ENCODE measurements at places on chromosomes 6 and 20.

GRCh38 chr20:3222635-3223600 is 13.6 kb downstream of the ITPA start:
- no peak for DNase-seq

DNA sequence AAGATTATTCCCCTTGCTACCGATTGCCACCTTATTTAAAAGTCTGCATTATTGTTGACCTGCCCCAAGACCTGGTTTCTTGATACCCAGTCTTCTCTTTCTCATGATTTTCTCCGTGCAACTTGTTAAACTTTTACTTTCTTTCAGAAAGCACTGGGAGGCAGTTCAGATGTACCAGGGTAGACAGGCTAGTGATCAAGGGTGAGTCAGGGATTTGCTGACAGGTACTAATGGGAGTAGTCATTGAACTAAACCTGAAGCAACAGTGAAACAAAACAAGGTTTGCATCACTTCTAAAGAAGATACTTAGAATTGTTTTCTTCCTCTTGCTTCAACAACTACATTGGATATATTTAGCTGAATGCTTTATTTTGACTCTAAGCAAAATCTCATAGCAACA is 124.4 kb downstream of the KCNQ5 start:
- no peak for DNase-seq

- no peak for DNase-seq
These were observed 80.9 kb downstream of the OPN5 start for GRCh38 chr6:47862731-47863130.

- no peak for DNase-seq
These were observed 241.2 kb downstream of the TFAP2C start for GRCh38 chr20:56870271-56870670.

DNA sequence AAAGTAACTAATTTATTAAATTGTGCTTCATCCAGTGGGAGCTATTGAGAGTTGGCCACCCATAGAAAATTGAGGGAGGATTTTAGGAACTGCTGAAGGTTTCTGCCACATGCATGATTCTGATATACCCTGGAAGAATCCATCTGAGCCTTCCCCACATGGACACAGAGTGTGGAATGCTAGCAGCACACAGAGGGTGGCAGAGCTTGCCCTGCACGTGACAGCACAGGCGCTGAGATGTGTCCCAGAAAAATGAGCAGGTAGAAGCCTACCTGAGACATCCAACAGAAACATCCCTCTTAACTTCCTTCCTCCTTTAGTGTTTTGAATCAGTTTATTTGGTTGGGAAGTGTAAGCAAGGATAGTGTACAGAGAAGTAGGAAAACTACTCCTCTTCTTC is 96.9 kb downstream of the MTHFD1L start:
- no peak for DNase-seq

DNA sequence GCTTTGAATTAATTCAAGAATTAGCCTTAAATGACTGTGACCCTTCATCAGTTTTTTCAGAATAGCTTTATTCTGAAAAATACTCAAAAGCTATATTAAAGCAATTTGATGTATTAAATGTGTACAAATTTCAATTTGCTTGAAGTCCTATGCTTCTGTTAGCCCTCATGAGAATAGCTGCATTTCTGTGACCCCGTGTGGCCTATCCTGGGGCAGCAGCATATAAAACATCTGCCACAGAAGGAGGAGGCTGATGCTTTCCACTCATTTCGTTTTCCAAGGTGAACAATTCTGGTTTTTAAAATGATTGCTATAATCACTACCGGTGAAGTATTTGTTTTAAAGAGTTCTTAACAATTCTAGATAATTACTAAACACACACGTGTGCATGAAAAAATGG is 360.3 kb downstream of the BTBD9 start:
- DNase-seq: no peak

- peak; percentile 4 for DNase-seq
These were observed 306.9 kb downstream of the DHX35 start for GRCh38 chr20:39268981-39269461.

GRCh38 chr6:32045811-32046449 is 7.7 kb downstream of the CYP21A2 start:
- no peak for DNase-seq

DNA sequence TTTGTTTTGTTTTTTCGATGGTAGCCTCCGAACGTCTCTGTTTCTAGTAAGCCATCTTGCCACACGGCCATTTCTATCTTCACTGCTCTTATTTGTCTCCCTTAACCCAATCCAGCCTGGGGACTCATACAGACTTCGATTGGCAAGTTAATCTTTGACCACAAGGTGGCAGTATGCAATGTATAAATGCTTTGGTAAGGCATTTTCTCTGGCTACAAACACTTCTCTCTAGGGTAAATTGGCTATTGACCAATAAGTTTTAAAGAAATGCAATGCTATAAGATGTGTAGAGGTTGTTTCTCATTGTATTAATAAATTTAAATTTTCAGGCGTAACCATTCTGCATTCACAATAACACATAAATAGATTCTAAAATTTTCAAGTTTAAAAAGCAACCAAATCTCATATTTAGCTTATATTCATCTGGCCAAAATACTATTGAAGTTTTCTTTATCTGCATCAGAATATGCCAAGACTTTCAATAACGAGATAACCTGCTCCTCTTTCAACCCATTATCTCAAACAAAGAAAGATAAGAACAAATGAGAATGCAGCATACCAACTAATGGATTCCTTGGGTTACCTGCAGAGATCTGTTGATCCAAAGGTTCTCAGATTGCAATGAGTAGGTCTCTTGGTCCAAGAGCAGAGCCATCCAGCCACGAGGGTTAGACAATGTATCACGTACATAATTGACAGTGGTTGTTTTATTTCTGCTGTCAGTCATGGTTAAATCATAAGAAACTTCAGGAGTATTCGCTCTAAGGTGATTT is 231.9 kb downstream of the PKHD1 start:
- peak; percentile 56 for DNase-seq

DNA sequence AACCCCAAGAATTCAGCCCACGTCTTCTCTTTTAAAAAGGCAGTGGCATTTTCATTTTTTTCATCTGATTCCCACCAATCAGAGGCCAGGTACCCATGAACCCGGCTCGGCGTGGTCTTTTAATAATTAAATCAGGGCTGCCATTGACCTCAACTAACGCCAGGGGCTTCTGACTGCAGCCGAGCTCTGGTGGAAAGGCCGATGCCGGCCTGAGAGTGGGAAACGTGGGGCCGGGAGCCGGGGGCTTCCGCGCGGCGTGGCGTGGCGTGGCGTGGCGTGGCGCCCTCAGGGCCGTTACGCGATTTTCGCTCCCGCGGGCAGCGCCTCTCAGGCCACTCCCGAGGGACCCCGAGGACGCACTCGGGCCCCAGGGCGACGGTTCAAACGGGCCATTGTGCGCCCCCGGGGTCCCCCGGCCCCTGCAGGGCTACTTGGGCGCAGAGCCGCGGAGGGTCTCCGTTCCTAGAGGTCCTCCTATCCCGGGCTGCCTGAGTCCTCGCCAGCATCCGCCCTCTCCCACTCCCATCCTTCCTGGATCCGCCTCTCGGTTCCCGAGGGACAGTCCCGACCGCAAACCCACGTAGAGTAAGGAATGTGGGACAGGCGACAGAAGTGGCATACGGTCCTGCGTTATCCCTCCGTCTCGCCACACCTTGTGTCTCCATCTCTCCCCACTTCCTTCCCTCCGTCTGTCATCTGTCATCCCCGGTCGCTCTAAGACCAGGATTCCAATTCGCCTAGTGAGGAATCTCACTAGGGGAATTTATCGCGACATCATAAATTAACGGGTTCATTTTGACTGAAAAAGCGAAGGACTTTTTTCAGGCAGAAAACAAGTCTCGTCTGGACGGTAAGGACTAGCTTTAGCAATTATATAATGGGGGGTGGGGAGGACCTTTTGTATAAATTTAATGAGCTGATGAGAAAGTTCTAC is 876 bp upstream of the TBPL1 start:
- peak; percentile 62 for DNase-seq

- peak; percentile 30 for DNase-seq
These were observed 46.9 kb downstream of the PRDM1 start for GRCh38 chr6:106133040-106133439.

DNA sequence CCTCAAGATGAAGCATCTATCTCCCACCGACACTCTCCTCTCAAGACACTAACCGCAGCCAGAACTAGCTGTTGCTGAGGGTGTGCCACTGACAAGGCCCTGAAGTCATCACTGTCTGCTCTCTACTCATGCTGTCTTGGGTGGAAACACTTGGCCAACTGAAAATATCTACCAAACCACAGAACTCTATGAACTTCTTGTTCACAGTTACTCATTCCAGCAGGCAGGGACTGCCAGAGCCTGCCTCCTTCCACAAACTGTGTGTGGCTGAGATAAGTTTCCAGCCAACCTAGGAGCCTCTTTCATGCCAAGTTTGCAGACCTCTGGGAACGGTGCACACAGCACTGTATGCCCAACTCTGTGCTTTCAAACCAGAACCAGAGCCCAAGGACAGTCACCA is 45.5 kb upstream of the NXT1 start:
- DNase-seq: no peak

- DNase-seq: no peak
These were observed 4.9 kb upstream of the ANGPT4 start for GRCh38 chr20:921068-921467.

GRCh38 chr20:8262721-8263120 is 130.7 kb downstream of the PLCB1 start:
- DNase-seq: no peak

GRCh38 chr6:56713254-56713672 is 70.6 kb upstream of the DST start:
- no peak for DNase-seq

GRCh38 chr20:11881449-11881848 is 36.2 kb upstream of the BTBD3 start:
- no peak for DNase-seq

DNA sequence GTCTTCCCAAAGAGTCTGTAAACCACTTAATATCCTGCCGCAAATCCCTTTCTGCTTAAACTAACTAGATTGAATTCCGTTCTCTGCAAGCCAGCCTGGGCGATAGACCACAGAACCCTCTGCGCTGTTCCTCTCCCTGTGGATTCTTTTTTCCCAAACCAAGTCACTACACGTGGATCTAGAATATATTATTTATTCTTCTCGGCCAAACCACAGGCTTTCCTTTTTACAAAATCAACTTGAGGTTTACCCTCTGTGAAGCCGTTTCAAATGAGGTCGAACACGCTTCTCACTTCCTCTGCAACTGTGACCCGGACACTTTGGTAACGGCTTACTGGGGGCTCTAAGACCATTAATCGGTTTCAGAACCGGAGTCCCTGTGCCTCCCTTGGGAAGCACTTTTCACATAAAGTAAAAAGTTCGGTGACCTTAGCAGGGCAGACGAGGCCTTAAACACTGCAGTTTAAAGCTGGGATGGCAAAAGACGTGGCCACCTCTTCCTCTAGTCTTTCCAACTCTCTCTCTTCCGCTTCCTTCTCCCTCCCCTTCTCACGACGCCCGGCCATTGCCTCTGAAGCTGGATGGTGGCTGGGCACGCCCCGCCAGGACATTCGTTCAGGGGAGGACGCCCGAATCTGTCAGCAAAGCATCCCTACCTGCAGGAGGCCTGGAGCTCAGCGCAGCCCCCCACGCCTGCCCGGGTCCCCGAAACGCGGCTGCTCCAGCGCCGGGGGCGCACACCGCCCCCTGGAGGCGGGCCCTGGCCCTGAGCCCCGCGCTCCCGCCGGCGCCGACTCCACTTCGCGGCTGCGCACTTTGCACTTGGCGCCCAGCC is 55.0 kb upstream of the FOXC1 start:
- DNase-seq: no peak

DNA sequence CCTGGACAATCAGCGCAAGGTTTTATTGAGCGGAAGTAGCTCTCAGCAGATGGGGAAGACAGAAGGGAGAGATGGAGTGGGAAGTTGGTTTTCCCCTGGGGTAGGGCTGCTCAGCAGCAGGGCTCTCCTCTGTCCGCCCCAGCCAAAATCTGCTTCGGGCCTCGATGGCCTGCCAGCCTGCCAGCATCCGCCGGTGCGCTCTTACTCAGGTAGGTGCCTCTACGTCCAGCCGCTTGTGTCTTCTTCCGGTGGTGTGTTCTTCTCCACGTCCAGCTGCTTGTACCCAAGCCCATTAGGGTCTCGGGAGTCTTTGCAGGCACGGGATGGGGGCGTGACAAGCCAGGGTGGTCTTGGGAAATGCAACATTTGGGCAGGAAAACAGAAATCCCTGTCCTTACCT is 1340.0 kb upstream of the MAP3K7 start:
- no peak for DNase-seq

DNA sequence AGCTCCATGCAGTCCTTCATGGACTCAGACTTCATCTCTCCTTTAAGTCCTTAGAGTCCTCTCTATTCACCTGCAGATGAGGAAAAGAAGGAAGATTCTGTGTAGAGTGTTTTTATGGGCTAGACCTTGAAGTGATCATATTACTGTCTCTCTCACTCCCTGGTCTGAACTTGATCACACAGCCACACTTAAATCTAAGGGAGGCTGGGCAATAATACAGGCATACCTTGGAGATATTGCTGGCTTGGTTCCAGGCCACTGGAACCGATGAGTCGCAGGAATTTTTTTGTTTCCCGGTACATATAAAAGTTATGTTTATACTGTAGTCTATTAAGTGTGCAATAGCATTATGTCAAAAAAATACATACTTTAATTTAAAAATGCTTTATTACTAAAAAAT is 59.2 kb upstream of the FOXO3 start:
- no peak for DNase-seq

DNA sequence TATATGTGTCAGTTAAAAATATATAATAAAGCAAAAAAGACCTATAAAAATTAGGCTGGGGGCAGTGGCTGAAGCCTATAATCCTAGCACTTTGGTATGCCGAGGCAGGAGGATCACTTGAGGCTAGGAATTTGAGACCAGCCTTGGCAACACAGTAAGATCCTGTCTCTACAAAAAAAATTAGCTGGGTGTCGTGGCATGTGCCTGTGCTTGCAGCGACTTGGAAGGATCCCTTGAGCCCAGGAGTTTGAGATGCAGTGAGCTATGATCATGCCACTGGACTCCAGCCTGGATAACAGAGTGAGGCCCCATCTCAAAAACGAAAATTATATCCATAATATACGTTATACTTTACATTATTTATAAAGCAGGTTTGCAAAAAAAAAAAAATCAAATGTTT is 20.7 kb downstream of the TRDN start:
- DNase-seq: no peak

GRCh38 chr6:109048176-109048575 is 46.5 kb downstream of the SESN1 start:
- no peak for DNase-seq

DNA sequence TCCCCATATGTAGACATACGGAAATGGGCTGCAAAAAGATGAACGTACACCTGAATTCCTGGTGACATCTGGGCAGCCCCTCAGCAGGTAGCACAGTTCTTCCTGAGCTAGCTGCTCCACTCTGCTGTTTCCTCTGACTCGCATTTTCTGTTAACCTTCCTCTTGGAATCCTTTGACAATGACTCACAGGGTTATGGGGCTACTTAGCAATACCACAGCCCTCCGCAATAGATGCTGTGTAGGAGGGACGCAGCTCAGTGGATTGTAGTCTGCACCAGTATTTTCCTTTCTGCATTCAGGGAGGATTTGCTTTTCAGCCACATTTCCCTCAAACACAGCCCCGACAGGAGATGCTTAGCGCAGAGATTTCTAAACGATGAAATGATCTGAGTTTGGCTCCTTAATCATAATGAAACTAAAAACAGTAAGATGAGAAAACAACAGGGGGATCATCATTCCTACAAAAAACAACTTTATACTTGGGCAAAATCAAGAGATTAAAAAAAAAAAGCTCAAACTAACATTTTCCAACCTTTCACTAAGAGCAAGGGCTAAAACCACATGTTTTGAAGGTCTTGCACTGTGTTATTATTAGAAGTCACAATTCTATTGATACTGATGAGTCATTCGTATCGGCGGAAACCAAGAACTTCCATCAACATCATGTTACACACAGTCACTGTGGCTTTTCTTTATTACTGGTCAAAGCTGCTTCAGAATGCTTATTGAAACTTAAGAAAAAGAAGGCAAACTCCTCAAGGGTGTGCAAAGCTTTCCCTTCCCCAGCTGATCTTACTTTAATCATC is 12.2 kb downstream of the BACH2 start:
- peak; percentile 38 for DNase-seq

Measured in HAP-1 (cell line).